ENCODE measurements at places on chromosomes 11 and 22.

DNA sequence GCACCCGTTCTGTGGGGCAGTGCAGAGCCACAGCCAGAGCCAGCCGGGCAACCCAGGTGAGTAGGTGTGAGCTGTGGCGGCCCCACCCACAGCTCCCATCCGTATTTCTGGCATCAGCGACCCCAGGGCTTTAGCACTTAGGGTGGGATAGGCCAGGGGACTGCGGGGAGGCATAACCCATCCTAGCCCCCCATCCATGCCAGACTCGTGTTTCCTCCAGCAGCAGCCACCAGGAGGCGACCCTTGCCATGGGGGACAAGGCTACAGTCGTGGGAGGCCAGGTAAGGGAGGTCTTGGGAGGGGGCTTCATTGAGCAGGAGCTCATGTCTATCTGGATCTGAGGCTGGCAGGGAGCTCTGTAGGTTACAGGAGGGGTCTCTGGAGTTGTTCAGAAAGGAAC lies 873 bp downstream of the OTOG start:
- DNase-seq: no peak

DNA sequence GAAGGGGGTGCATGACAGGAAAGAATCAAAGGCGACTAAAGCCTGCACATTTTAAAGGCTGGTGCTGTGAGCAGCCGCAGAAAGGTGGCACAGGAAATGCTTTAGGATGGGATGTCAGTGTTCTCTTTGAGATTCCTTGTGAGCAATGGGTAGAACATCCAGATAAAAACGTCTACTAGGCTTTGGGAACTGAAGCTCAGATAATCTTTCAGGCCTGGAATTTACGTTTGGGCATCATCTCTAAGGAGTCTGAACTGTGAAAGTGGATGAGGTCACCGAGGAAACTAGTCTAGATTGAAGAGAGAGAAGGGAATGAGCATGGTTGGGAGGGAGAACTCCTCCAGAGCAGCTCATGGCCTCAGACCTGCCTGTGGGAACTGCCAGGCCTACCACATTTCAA lies 65.7 kb downstream of the FLI1 start:
- no peak for DNase-seq

DNA sequence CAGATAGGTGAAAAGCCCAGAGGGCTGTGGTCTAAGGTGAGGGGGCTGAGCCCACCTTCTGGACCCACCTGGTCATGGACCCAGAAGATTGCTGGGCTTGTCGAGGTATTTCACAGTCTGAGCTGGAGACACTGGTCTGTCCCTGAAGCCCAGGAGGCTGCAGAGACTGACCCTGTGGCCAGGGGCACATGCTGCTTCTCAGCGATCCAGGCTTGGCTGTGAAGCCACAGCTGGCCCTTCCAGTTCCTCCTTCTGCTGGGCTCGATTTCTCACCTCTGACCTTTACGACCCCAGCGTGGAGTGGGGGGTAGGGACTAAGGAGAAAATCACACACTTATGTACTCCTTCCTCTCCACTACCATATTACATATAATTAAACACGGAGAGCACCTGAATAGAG lies 88.5 kb downstream of the NECTIN1 start:
- DNase-seq: no peak

- no peak for DNase-seq
Measured at GRCh38 chr11:14132312-14132711, 169.8 kb downstream of the SPON1 start.

- no peak for DNase-seq
Measured at GRCh38 chr11:61980783-61981541, 13.5 kb upstream of the FTH1 start.

DNA sequence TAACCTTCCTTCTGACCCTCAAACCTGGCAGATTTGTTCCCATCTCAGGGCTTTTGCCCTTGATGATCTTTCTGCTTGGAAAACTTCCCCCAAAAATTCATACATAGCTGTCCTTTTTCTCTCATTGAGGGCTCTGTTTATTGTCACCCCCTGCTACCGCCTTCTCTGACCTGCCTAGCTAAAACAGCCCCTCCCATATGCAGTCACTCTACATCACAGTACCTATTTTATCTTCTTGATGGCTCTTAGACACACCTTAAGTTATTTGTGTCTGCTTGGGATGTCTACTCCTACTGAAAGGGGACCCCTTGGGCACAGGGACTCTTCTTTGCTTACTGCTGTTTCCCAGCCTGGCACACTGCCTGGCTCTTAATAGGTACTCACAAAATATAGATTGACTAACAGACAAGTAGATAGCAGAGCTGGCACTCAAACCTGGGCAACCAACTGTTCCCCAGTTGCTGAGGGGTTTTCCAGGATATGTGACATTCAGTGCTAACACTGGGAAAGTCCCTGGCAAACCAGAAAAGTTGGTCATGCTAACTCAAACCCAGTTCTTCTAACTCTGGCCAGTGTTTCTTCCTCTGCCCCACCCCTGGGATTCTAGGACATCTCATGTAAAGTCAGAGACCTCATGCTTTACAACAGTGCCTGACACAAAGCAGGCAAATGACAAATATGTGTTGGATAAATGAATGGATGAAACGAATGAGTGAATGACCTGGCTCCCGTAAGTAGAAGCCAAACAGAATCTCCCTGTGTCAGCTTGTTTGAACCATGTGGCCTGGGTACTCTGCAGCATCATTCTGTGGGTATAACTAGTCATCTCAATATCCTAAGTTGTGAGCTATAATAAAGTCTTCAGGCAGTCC lies 19.8 kb upstream of the FJX1 start:
- peak; percentile 3 for DNase-seq

DNA sequence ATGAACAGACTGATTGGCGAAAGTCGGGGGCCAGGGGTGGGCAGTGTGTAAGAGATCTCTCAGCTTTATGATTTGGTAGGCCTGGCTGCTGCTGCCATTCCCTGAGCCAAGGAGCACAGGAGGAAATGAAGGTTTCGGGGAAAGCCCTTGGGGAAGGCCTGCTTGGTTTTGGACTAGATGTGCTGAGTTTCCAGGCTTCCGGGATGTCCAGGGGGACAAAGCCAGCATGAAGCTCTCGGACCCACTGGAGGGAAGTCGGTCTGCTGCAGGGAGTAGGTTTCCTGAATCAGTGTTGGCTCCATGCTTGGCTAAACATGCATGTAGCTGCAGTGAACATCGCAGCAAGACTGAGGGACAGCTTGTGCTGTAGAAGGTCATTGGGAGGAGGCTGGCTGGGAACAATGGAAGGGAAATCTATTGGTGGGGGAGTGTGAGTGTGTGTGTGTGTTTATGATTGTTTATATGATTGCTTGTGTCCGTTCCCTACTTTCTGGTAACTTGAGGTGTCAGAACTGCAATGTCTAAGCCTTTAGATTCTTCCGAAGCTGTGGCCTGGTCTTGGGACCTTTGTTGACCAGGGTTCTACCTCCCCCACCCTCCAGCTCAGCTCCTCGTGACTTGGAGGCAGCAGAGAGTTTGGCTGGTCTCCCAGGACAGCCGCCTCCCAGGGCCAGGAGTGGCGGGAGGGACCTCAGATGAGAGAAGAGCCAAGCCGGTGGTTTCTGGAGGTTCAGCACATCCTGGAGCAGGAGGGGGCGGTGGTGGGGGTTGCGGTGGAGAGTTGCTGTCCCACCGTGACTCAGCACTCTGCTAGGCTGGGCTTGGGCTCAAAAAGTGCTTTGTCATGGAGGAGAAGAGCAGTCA lies 4.0 kb upstream of the FTH1 start:
- DNase-seq: peak; percentile 59

DNA sequence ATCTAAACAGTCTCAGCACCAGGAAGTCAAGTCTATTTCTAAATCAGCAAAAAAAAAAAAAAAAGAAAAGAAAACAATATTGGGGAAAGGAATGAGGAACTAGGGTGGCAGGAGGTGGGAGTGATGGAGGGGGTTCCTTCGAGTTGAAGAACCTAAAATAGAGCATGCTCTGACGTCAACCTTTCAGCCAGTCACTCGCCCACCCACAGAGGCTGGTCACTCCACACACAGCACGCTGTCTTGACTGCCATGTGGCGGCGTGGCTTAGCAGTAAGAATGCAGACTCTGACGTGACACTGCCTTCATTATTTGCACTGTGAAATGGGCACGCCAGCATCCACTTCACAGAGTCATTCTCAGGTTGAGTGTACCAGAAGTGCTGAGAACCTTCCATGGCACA lies 48.3 kb downstream of the LARGE1 start:
- DNase-seq: no peak

DNA sequence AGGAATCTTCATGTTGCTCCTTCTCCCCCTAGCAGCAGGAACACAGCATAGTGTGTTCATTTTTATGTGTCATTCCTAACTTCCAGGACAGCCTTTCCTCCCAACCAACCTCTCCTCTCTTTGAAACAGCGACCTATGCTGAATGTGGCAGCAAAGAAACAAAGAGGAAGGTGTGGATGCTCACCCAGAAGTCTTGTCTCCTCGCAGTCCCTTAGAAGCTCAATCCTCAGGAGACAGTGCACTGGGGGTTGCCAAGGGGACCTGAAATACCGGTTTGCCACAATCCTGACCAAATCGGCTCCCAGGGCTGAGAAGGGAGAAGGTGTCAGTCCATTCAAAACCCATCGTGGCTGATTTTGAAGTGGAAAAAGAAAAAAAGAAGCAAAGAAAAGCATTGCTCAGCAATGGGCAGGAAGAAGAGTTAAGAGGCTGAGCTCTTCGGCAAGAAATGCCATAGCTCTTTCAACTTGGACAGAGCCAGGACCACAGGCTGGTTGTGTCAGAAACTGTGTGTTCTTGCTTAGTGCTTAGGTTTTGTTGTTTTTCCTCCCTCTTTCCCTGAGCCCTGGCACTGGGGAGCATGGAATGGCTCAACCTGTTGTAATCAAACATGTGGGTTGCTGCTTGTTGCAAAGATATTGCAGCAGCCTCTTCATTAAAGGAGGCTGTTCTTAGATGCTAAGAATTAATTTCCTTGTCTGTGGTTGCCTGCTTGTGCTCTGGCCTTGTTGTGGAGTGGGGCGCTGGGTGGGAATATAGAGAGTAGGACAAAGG lies 30.4 kb upstream of the TENM4 start:
- no peak for DNase-seq

- no peak for DNase-seq
Measured at GRCh38 chr22:19779685-19780268, 19.2 kb downstream of the TBX1 start.

DNA sequence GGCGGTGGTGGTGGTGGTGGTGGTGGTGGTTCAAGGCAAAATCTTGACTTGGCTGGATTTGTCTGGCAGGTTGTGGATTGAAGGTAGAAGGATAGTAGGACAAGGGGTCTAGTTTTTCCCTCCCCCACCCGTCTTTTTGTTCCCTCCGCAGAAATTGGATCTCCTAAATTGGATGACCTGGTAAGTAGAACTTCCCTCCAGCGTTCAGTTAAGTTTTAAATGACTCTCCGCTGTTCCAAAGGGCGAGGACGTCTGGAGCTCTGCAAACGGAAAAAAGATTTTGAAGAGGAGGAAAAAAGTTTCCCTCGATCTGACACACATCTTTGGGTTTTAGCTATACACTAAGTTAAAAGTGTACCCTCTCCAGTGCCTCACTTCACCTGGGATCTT lies 422 bp upstream of the LGR4 start:
- DNase-seq: no peak

- no peak for DNase-seq
Measured at GRCh38 chr11:10918275-10918674, 60.4 kb upstream of the ZBED5 start.

DNA sequence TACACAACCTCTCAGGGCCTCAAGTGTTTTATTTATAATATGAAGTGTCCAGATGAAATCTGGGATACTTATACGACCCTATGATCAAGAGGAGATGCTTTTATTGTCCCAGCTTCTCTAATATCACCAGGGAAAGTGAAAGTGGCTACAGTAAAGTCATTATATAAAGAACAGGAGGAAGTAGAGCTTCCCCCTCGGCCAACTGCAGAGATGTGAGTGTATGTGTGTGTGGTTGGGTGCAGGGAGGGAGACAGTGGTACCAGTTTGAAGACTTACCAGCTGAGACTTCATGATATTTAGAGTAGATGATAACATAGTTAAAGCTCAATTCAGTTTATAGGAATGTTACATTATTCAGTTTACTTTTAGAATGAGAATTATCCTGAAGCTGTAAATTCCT lies 373.6 kb upstream of the DDI1 start:
- no peak for DNase-seq

- no peak for DNase-seq
Measured at GRCh38 chr11:44365616-44366015, 55.7 kb upstream of the ALX4 start.

DNA sequence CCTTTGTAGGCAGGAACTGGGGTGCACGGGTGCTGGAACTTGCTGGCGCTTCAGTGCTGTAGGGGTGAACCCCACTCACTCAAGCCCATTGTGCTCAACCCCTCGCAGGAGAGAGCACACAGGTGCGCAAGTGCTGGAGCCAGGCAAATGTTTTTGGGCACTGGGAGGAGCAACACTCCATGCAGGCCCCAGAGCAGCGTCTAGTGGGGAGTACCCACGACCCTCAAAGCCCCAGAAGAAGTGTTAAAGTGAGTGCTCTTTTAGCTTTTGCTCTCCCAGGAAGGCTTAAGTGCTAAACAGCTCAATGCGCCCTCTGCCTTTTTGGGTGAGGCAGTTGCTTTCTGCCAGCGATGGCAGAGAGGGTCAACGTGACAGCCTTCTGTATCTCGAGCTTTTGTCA lies 282.2 kb upstream of the ARHGAP42 start:
- DNase-seq: no peak

DNA sequence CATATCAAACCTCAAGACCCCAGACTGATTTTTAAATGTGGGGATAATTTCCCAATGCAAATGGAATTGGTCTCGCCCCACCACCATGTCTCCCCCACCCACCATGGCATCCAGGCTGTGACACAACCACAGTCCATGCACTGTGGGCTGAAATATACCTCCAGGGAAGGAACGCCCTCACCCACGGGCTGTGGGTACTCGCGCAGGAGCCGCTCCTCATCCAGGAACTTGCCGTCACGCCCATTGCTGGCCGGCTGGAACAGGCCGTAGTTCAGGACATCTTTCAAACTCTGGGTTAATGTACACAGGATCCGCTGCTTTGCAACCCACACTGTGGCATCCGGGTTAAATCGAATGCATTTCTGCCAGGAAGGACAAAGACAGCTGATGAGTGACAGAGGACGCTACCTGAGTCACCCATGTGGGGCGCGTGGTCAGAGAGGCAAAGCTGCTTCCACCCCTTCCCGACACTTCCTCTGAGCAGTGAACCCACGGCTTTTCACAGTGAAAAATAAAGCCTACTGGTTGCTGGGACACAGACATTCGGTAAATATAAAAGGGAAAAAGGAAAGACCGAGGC lies 133.6 kb downstream of the SHANK2 start:
- DNase-seq: no peak

GRCh38 chr11:131923309-131923708 lies 552.9 kb downstream of the NTM start:
- DNase-seq: no peak

GRCh38 chr11:46686886-46687795 lies 13.3 kb downstream of the ARHGAP1 start:
- no peak for DNase-seq

DNA sequence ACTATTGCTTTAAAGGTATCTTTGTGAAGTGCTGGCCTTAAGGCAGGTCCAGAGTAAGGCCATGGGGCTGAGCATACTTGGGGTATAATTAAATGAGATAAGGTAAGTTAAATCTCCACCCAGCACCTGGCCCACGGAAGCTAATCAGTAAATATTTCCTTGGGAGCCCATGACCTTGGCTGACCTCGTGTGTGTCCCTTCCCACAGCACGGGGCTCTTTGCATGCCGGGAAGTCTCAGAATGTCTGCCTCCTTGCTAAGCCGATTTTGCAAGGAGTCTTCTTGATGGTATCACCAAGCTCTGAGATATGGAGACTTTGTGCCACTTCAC lies 46.5 kb downstream of the ADM start:
- DNase-seq: no peak

GRCh38 chr11:31757260-31757835 lies 53.8 kb downstream of the PAX6 start:
- no peak for DNase-seq

GRCh38 chr22:45224988-45225731 lies 15.5 kb downstream of the KIAA0930 start:
- DNase-seq: no peak

- peak; percentile 34 for DNase-seq
Measured at GRCh38 chr22:30348404-30348803, 8.3 kb downstream of the SF3A1 start.

Measured in activated CD4-positive, alpha-beta T cell treated with anti-CD3 and anti-CD28 coated beads, Interleukin-2, amount 50 U/mL, for 48 hours (primary cell).